ENCODE measurements at places on chromosomes 3 and 15. TPM values are rescaled to one million over a fixed set of nuclear protein-coding genes. Genes with fewer than 3 reads are reported as not detected.

DNA sequence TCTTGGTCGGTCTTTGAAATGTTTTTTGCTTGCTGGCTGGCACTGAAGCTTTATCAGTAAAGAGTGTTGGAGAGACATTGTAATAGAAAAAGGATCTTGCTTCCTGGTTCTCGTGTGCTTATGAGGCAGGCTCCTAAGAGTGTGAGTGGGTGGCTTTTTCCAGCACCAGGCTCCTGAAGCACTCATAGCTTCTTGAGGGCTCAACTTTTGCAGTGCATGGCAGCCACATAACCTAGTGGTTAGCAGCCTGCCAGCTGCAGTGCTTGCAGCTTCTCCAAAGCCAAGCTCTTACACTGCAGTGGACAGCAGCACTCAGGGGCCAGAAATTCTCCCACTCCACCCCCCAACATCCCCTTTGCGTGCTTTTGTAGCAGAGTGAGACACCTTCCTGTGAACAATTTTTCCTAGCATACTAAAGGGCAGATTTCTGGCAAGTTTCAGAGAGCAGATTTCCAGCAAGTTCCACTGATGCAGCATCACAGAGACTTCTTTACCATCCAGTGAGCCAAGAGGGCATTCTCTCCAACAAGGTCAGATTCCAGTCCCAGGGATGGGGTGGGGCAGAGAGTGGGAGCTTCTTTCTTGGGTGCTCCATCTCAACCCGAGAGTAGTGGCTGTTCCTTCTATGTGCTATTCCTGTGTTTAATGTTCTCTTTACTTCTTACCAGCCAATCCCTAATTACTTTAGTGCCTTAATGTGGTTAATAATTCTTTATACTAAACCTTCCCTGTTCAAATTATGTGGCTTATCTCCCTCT lies 15.8 kb upstream of the ARHGEF26 start:
- DNase-seq = no peak

DNA sequence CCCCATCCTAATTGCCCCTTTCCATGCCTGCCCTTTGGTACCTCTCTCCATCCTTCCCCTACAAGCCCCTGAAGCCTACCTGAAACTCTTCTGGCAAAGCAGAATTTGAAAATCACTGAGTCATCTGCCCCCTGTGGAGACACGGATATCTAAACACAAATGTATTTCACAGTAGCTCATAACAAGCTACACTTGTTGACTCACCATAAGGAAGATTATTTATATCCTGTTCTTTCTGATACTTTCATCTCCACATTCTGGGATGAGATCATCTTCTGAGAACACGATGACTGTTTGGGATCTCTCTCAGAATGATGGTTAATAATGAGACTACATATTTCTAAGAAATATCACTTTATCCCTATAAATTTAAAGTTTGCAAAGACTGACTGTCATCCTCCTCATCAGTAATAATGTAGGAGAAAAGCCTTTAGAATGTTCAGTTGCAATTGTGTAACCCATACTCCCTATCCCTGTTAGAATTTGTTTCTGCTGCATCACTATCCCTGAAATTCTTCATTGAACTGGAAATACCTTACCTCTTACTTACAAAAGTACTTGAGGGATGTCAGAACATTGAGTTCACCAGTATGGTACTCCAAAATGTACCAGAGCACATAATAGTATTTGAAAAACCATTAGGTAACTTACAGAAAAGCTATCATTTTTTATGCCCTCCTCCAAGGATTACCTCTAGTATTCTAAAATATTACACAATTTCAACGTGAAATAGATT lies 116.1 kb upstream of the IL12A start:
- no peak for DNase-seq

NUSAP1 gene
- 181 TPM for total RNA-seq

DNA sequence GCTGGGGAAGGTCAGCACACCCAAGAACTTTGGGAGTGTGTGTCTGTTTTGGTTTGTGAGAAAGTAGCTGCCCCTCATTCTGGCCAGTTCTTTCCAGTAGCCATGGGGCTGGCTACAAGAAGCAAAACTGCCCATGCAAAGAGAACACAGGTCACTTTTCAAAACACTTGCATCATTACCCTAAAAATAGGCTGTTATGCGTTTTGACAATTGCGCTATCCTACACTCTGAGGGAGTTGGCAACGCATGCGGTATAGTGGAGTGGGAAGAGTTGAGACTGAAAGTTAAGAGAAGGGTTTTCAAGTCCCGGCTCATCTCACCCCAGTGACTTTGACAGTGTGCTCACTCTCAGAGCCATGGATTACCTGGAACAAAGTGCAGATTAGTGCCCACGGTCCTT lies 41.8 kb upstream of the MYZAP start:
- DNase-seq = no peak

GRCh38 chr15:96115642-96116041 lies 214.9 kb upstream of the NR2F2 start:
- DNase-seq = no peak

SYNM gene
- total RNA-seq = 0.16 TPM

GHSR gene
- not detected for total RNA-seq

DNA sequence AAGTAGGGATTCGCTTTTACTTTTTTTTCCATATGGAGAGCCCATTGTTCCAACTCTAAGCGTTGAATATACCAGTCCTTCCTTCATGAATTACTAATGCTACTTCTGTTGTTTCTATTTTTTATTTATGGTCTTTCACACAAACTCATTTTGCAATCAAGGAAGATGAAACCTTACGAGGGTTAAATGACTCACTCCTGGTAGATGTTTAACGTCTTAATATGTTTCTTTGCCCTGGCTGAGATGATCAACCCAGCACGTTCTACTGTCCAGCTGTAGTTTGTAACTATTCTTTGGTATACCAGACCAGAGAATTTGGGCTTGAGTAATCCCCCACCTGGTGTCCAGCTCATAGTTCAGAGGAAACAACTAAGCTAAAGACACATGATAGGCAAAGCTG lies 23.1 kb downstream of the CDCP1 start:
- DNase-seq = no peak

- DNase-seq = no peak
Observed at GRCh38 chr3:124303305-124303910, 311.5 kb upstream of the ROPN1 start.
